ENCODE measurements at places on chromosomes 16 and 17.
A peak's percentile ranks its signal among the peaks of the same experiment; 100 is the strongest.

GRCh38 chr17:45376171-45377005, 56.3 kb downstream of the ARHGAP27 start:
- DNase-seq = no peak

DNA sequence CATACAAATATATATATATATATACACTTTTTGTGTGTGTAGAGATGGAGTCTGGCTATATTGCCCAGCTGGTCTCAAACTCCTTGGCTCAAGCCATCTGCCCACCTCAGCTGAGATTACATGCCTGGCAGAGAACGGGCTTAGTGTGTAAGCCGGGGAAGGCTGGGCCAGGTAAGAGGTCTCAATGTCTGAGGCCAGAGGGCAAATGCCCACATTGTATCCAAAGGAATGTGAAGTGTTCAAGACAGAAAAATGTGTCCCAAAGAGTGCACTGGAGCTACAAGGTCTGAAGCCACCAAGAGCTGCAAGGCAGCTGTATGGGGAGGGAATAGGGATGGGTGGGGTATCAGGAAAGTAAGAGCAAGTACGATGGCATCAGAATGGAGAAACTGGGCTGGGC, 8.8 kb downstream of the CD2BP2 start:
- DNase-seq = no peak

DNA sequence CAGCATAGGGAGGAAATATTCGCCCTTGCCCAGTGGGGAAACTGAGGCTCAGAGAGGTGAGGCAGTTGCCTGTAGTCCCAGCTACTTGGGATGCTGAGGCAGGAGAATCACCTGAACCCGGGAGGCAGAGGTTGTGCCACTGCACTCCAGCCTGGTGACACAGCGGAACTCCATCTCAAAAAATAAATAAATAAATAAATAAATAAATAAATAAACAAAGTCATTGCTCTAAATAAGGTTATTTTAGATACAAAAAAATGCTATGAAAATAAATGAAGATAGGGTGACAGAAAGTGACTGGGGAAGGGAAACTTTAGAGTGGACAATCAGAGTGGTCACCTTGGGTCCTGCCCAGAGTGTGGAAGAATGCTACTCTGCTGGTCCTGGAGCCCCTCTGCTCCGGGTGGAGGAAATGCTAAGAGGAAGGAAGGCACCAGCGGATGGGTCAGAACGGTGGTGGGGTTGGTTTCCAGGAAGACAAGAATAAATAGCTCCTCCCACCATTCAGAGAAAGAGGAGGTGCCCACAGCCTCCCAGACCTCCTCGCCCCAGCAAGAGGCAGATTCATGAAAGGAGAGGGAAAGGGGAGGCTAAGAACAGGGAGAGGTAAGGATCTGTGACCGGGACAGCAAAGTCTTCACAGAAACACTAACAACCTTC, 17.6 kb downstream of the TRPV3 start:
- no peak for DNase-seq

- peak; percentile 89 for DNase-seq
Observed at GRCh38 chr17:1365445-1366039, 34.5 kb downstream of the YWHAE start.

- no peak for DNase-seq
Observed at GRCh38 chr17:2050300-2051060, 4.4 kb upstream of the HIC1 start.

DNA sequence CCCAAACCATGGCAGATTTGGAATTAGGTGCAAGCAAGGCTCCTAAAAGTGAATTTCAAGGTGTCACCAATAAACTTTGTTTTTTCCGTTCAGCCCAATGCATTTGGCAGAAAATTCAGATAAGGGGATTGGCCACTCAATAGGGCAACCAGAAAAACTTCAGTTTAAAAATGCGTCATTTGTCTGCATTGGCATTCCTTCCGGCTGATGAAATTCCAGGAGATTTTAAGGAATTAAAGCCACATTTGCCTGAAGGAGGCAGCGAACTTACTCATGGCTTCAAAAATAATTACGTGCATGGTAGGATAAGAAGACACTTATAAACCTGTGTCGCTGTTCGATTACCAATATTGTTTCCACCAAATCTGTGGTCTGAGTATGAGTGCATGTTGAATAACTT, 151.9 kb downstream of the SALL1 start:
- peak; percentile 1 for DNase-seq

DNA sequence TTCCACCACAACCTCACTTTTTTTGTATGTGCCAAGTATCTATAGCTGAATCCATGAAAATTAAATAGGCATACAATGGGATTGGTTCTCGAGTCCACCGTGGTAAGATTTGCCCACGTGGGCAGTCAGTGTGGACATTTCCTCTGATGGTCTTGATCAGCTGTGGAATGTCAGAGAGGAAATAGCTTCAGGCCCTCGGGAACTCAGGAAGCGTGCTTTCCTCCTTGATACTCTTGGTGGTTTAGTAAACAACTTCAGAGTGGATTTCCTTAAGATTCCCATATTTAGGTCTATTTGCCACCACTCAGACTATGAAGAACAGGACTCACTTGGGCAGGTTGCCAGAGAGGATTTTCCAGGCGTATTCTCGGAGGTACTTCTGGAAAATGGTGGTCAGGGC, 152.5 kb downstream of the VPS53 start:
- DNase-seq = no peak

DNA sequence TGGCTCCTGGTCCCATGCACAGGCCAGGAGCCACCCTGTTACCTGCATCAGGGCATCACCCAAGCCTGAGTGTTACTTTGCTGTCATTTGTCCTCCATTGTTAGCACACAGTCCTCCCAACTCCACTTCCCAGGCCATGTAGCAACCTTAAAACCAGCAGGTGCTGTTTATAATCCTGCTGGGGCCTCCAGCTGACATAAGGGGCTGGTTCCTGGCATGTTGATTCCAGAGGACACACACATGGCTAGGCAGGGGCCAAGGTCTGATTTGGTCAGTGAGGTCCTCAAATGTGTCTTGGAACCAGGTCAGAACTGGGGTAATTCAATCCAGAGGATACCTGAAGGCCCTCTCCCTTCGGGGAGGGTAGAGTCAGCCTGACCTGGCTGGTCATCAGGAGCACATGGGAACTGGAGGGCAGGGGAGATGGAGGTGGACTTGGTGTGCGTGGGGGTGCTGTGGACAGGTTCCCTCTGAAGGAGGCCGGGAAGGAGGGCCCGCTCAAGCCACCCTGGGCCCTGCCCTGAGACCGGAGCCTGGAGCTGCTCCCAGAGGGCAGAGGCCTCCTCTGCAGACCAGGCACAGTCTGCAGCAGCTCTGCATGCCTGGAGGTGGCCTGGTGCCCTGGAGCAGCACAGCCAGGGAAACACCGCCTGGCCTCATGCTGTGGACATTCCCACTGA, 6.6 kb downstream of the ADORA2B start:
- no peak for DNase-seq

GRCh38 chr17:43068570-43069367, 43.7 kb downstream of the RND2 start:
- DNase-seq = no peak

- DNase-seq = no peak
Observed at GRCh38 chr17:72146371-72146770, 25.6 kb downstream of the SOX9 start.

DNA sequence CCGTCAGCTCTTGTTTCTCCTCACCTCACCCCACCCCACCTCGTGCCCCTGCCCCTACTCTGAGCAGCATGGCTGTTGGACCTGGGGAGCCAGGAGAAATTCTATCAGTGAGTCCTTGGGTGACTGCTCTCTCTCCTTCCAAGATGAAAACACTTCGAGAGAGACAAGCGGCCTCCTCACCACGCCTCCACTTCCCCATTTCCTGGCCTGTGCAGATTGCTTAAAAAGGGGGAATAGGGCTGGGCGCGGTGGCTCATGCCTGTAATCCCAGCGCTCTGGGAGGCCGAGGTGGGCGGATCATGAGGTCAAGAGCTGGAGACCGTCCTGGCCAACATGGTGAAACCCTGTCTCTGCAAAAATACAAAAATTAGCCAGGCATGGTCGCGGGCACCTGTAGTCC, 9.5 kb downstream of the DLX4 start:
- no peak for DNase-seq

GRCh38 chr17:69503711-69504110, 89.2 kb downstream of the MAP2K6 start:
- DNase-seq = no peak

DNA sequence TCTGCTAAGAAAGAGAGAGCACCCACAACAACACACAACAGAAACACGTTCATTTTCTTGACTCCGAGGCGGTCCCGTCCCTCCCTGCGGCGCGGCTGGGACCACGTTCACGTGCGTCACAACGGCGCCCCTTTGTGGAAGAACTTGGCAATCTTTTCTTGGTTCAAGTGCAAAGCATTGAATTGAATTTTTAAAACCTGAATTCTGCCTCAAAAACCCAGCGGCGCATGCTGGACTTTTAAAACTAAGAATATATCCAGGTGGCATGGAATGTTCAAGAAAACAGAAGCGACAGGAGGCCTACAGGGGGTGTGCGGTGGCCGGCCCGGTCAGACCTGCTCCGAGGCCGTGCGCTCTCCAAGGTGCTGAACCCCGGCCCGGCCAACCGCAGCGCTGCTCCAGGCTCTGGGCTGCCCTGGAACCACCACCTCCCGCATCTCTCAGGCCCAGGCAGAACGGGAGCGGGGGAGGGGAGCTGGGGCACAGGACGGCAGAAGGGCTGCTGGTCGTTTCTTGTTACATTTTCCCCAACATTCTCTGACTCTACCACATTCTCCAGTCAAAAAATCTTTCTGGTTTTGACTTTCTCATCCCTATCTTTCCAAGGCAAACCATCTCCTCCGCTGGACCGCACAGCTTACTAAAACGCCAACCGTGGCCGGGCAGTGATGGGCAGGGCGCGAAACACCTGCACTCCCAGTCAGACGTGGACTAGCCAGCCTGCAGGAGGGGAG, 3.4 kb upstream of the HEXD start:
- peak; percentile 73 for DNase-seq

DNA sequence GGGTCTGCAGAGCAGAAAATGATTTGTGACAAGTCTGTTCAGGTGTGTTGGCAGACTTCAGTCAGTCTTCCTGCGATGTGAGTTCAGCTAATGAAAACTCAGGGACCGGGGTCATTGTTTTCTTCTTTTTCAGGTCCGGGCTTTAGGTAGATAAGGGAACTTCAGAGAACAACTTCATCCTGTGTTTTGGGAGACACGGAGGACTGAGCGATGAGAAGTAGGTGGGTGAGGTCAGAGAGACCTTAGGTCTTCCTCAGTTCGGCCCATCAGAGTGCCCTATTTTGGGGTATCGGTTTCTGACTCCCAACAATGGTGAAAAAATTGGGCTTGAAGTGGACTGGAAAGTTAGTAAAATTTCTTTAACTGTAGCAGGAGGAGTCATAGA, 88.9 kb upstream of the ATF7IP2 start:
- no peak for DNase-seq

GRCh38 chr16:2955438-2955778, 8.7 kb upstream of the KREMEN2 start:
- DNase-seq = no peak

GRCh38 chr17:71709946-71710345, 410.9 kb upstream of the SOX9 start:
- DNase-seq = no peak

- peak; percentile 42 for DNase-seq
Observed at GRCh38 chr17:3935140-3935542, 18.9 kb upstream of the P2RX1 start.

DNA sequence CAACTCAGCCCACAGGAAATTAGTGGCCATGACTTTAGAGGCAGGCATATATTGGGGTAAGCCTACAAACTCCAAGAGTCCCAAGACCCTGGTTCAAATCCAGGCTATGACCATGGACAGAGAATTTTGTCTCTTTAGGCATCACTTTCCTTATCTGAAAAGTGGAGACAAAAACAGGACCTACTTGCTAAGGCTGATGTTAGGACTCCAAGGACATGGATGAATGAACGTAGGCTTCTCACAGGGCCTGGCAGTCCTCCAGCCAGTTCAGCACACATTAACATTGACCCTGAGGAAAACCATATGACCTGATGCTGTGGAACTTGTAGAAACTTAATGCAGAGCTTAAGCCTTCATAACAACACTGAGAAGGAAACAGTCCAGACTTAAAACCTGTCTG, 1.4 kb downstream of the FKBP10 start:
- peak; percentile 37 for DNase-seq

DNA sequence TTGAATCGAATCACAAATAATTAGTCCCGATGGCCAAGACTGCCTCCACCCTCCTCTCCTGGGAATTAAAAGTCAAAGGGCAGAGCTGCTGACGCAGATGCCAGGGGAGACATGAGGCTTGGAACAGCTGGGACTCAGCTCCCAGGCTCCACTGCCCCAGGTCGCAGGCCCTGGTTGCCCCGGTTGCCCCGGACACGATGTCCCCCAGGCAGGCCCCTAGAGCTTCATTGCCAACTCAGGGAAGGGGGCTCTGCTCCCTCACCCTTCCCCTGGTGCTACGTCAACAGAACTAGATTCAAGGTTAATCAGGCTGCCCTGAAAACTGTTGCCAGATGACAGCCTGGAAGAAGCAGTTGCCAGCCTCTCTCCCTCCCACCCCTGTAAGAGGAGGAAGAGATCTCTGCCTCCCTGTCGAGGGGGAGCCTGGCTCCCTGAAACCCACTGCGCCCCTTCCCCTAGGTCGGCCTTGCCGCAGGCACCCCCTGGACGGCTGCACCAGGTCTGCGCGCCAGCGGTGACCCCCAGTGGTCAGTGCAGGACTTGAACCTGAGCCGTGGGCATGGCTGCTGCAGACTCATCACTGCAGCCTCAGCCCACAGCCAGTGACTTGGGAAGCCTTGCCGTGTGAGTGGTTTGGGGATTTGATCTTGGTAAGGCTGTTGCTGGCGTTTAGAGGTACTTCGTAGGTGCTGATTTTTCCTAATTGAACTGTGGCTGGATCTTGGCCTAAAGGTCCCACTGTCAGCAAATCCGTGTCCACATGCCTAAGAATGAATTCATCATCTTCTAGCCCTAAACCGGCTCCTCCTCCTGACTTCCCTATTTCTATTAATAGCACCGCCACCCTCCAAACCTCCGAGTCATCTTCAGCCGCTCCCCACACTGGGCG, 84.1 kb upstream of the TOB1 start:
- peak; percentile 89 for DNase-seq

GRCh38 chr17:83067071-83067717, 12.2 kb upstream of the METRNL start:
- DNase-seq = no peak

- no peak for DNase-seq
Observed at GRCh38 chr16:31286421-31287032, 26.8 kb downstream of the ITGAM start.

DNA sequence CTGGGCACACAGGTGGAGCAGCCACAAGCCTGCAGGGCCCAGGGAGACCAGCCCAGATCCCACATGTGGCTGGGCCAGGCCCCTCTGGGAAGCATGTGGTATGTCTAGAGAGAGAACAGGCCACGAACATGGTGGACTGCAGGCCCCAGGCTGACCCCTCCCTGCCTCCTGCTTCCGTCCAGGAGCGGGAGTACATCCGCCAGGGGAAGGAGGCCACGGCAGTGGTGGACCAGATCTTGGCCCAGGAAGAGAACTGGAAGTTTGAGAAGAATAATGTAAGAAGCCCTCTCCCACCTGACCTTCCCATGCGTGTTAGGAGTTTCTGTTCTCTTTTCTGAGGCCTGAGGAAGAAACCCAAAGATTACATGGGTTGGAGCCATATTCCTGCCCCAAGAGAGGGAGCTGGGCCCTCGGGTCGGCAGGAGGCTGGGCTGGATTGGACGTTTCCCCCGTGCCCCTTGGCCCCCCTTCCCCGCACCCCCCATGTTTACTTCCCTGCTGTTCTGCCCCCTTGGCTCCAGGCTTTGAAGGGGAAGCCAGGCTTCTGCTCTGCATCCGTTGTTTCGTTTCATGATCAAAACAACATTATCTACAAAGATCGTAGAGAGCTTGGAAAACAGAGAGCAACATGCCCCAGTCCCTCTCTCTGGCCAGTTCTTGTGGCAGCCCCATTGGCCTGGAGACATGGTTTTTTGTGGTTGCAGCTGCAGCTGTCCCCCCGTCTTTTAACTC, 5.7 kb upstream of the TCAP start:
- DNase-seq = no peak

GRCh38 chr17:20997711-20998570, 44.9 kb downstream of the USP22 start:
- no peak for DNase-seq

Measured in fibroblast of the aortic adventitia (primary cell).